Esophagus squamous epithelium (tissue), 5 donors: ENCODE measurements at places on chromosomes 7 and 10.

- DNase-seq: no peak
These were observed 37.3 kb upstream of the ADAM12 start for GRCh38 chr10:126425489-126426065.

DNA sequence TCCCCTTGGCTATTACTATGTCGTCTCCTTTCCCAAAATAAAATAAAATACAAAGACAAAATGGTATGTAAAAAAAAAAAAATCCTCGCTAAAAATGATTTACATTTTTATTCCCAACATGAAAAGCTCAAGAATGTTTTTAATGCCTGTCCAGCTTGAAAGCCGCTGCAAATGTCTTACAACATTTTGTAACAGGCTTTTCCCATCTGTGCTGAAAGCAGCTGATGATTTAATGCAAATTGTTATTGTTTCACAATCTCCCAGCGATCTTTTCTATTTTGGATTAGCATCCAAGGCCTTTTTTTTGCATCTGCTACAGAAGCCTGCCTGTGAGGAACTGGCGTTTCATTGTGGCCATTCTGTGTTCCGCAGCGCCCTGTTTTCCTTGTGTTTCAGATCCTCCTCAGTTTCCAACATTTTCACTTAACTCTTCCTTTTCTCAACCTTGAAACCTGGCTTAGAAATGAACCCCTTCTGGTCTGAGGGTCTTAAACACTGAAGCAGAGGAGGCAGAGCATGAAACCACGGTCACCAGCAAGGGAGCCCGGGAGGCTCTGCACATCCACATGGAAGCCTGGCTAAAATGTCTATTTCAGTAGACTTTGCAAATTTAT, 712.1 kb downstream of the PARD3 start:
- DNase-seq: no peak

DNA sequence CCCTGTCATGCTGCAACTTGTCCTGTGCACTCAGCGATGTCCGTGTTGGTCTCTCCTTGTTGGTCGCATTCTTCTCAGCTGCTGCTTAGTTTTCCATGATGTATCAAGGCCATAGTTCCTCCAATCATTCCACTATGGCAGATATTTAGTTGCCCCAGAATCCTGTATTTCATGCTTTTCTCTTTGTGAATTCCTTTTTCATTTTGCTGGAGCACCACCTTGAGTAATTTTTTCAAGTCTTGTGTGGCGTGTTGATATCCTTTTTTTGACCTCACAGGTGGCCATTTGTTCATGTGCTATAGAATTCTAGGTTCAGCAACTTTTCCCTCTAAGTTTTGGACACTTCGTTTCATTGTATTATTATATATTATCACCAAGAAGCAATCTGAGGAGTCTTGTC, 42.7 kb upstream of the MNX1 start:
- no peak for DNase-seq

DNA sequence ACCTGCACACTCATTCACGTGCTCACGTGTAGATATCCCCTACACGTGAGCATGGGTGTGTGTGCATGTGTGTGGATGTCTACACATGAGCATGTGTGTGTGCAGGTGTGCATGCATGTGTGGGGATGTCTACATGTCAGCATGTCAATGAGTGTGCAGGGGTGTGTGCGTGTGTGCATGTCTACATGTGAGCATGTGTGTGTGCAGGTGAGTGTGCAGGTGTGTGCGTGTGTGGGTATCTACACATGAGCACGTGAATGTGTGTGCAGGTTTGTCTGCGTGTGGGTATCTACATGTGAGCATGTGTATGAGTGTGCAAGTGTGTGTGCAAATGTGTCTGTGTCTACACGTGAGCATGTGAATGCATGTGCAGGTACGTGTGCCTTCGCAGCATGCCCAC, 274.8 kb downstream of the PTPRN2 start:
- no peak for DNase-seq

DNA sequence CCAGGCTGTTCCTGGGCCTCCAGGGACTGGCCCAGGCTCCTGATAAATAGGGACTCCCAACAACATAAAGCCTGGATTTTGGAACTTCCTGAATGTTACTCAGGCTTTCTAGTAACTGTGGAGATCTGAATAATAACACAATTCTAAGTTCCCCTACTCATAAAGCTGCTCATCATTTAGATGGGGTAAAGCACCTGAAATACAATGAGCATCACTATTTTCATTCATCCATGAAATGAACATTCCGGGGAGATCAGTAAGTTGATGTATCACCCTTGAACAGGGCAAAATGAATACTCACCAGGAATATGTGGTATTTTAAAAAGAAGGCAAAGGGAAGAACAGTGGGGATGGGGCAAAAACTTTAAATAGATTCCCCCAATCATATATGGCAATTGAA, 48.3 kb upstream of the ATRNL1 start:
- DNase-seq: no peak

DNA sequence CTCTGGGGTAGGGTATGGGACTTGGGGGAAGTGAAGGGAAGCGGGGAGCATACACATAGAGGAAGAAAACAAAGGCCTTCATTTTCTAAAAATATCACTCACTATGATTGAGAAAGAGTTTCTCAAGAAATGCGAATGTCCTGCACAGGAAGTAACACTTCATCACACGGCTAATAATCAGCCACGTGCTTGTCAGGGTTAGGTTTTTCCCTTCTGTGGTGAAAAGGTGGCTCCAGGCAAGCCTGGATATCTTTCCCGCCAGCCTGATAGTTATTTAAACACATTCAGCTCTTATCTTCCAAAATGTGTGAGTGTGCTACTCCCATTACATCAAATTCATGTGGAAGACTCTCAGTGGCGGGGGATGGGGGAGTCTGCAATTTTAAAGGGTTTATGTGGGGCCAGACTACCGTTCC, 166.4 kb upstream of the ADO start:
- DNase-seq: no peak
